Activated CD8-positive, alpha-beta memory T cell treated with anti-CD3 and anti-CD28 coated beads for 1 hour (primary cell): ENCODE measurements at places on chromosomes 1 and 21.

GRCh38 chr1:167208624-167208976, 12.1 kb upstream of the POU2F1 start:
- no peak for DNase-seq

DNA sequence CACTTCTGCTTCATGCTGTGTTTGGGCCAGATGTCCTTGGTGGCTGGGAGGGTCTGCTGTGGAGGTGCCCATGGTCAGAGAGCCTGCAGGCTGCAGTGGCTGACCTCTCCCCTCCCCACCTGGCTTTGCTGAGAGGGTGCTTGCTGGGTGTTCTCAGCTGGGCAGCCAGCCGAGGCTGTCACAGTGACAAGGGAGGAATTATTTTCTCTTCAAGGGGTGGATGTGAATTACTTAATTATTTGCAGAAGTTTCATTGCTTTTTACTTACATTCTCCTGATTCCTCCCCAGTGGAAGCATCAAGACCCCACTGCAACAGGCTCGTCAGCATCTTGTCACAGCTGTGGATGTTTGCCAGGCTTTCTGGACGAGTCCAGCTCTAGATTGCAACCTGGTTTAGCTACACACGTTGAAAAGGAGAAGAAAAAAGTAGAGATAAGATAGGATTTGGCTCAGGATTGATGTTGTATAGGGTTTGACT, 70.3 kb downstream of the GALNT2 start:
- DNase-seq, result no peak

GRCh38 chr21:44901391-44902074, 19.2 kb downstream of the ITGB2 start:
- DNase-seq, result no peak

GRCh38 chr1:31617218-31617915, at the start of gene HCRTR1:
HCRTR1 (plus strand) TSS chr1:31617689; CDS start chr1:31619193, 1,504 bp downstream.
- DNase-seq, result no peak

- DNase-seq, result no peak
Measured at GRCh38 chr1:235679644-235680043, 30.1 kb upstream of the GNG4 start.
